ENCODE measurements at places on chromosomes 5 and 9.
A peak's percentile ranks its signal among the peaks of the same experiment; 100 is the strongest.

DNA sequence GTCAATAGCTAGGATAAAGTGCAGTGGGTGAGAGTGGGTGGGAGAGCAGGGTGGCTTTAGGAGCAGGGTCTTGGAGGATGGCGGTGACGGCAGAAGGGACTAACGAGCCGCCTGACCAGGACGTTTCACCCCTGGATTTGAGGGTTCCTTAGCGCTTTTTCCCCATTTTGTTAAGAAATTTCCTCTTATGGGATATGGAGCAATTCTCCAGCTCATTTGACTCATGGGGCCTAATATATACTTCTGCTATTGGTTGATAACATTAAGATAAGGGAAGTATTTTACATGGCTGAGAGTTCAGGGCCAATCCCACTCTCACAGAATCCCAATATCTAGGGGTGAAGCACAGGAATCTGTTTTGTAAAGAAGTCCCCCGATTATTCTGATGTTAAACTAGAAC is 17.6 kb downstream of the CD180 start:
- DNase-seq: no peak

DNA sequence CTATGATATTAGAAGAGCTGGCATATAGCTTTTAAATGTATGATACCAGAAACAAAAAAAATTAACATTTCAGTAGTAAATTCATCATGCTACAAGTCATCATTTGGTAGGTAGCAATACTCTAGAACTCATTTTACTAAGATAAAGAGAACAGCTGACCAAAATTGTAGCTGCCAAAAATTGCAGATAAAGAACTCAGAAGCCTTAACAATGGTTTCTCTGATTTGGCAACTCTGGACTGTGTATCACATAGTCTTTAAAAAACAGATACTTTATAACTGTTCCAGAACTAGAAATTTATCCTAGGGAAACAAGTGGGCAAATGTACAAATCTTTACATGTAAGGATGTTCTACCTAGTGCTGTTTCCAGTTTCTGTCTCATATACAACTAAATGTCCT is 33.9 kb downstream of the ZFR start:
- DNase-seq: no peak

DNA sequence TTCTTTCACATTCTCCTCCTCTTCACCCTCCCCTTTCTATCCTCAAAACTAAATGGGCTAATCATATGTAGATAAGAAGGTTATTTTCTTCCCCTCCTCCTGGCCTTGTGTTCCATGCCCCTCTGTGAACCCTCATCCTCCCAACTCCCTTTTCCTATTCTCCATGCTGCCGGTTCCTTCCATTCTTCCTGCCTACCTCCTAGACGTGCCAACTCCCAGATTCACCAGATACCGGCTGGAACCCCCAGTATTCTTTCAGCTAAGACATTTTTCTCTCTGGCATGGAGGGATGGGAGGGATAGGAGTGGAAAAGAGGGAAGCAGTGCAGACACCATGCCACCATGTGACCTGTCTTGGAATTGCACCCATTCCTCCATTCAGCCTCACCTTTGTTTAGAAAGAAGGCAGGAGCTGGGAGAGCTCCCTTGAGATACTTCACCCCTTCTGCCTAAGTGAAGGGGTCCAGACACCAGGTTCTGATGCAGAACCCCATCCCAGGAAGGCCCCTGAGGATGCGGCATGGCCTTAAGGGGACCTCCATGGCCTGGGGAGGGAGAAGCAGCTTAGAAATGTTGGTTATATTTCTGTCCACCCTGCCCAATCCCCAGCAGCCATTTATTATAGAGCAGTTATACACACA is 4.8 kb downstream of the DNAJB5 start:
- peak; percentile 32 for DNase-seq

DNA sequence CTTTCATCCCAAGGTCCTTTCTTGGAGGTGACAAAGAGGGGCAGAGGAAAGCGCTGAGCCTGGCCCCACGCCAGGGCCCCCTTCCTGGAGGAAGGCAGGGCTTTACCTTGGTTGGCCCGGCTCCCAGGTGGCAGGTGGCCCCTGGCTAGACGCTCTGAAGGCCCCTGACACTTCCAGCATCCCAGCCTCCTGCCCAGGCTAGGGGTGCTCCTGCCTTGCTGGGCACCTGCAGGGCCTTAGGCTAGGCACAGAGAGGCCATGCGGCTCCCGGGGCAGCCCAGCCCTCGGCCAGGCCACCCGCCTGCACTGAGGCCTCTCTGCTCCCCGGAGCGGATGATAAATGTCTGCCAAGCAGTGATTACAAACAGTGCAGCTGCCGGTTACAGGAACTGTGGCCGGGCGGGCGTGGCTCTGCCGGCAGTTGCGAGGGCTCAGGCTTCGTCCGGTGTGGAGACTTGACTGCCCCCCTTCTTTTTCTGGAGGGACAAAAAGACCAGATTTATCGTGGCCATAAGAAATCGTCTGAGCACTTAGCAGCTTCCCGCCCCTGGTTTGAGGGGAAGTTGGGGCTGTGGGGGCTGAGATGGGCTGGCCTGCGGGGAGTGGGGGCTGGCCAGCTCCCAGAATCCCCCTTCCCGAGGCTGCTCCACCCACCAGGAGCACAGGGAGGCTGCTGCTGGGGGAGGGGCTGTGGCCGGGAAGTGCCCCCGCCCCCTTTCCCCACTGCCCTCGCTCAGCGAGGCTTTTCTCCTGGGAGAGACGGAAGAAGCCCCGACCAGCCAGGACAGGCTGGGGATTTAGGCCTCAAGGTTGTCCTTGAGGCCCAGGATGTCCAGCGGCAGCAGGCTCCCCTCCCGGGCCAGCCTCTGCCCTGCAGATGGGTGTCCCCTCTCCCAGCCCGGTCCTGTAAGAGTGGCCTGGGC is 31.6 kb upstream of the UBAC1 start:
- DNase-seq: peak; percentile 68

DNA sequence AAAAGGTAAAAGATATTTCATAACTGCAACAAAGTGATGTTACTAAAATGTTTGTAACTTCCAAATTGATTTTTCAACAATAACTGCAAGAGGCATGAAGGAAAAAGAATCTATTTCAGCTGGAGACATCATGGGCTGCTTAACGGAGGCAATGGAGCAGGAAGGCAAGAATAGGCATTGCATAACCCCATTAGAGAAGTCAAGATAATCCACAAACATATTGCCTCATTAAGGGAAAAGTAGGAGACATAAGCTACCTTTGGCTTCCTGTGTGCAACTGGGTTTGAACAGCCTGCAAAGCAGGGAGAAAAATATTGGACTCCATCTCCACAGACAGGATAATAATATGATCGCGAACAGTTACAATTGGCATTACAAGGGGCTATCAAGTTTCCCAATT is 46.7 kb downstream of the SLCO4C1 start:
- DNase-seq: no peak

GRCh38 chr9:116737152-116737546 is 50.0 kb downstream of the TRIM32 start:
- DNase-seq: peak; percentile 82

DNA sequence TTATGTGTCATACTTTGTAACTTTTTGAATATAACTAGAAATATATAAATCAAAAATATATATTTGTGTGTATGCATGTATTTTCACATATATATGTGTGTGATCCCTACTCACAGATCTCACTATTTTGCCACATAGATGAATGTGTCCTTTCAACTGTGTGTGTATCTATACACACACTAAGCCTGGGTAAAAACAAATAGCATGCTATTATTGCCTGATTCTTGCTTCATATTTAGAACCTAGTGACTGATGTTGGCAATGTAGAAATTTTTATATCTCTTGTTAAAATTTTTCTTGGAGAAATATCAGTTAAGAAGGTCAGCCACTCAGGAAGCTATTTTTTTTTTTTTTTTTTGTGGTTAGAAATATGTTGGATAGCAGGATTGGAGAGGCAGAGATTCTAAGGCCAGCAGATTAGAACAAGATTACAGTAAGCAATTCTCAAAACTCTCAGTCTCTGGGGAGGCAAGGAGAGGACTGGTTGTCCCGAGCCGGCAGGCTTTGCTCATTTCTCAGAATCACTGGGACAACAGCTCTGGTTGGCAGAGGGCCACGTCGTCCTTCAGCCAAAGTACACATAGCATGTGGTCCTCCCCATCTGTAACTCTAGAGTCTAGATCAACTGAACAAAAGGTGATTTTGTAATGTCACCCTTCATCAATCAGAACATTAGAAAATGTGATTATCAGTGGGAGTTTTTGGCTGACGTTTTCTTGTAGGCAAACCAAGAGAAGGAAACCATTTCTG is 19.7 kb downstream of the C6 start:
- DNase-seq: peak; percentile 74

DNA sequence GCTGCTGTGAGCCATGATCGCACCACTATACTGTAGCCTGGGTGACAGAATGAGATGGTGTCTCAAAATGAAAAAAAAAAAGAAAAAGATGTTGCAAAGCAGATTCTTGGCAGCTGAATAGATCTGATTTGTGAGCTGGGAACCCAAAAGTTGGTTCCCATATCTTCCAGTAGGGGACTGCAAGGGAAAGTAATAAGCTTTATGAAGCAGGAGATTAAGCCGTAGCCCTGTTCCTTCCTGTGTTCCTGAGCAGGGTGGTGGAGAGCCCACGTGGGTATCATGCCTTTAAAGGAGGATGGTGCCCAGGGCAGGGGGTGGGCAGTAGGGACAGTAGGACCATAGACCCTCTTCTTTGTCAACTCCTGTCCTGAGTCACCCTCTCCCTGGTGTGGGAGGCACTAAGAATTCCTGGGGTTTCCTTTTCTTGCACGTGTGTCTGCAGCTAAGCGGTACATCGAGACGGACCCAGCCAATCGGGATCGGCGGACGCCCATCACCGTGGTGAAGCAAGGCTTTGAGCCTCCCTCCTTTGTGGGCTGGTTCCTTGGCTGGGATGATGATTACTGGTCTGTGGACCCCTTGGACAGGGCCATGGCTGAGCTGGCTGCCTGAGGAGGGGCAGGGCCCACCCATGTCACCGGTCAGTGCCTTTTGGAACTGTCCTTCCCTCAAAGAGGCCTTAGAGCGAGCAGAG is 37.9 kb downstream of the STOM start:
- no peak for DNase-seq
